ENCODE measurements at places on chromosomes 5 and 9.

GRCh38 chr9:4306066-4306776, 6.4 kb upstream of the GLIS3 start:
- DNase-seq: no peak

GRCh38 chr5:12662545-12663314, 758.5 kb upstream of the CTNND2 start:
- no peak for DNase-seq

DNA sequence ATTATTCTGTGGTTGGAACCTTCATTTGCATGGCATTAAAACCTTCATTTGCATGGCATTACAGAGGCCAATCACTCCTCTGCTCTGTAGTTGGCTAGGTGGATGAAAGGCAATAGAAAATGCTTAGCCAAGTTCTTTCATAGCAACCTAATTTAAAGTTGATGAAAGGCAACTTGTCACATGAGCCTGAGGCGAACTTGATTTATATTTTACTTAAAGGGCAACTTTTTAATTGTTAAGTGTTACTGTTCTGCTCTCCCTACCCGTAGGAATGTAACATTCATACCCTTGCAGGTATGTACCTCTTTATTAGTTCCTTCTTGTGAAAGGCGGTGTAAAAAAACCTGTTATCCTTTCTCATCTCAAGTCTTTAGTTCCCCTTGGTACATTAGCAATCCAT, 7.9 kb upstream of the ERMP1 start:
- no peak for DNase-seq

- no peak for DNase-seq
Measured at GRCh38 chr9:107759009-107759822, 269.6 kb upstream of the KLF4 start.

- DNase-seq: no peak
Measured at GRCh38 chr9:115278326-115279035, 160.5 kb upstream of the TNC start.

Data from NCI-H2227 treated with DMSO at 0.1 percent for 48 hours (cell line).